ENCODE measurements at places on chromosomes 5 and 9.
A peak's percentile ranks its signal among the peaks of the same experiment; 100 is the strongest.

GRCh38 chr9:85408494-85408893 lies 333.3 kb downstream of the AGTPBP1 start:
- DNase-seq = no peak

GRCh38 chr9:19807182-19807892 lies 18.5 kb upstream of the SLC24A2 start:
- no peak for DNase-seq

DNA sequence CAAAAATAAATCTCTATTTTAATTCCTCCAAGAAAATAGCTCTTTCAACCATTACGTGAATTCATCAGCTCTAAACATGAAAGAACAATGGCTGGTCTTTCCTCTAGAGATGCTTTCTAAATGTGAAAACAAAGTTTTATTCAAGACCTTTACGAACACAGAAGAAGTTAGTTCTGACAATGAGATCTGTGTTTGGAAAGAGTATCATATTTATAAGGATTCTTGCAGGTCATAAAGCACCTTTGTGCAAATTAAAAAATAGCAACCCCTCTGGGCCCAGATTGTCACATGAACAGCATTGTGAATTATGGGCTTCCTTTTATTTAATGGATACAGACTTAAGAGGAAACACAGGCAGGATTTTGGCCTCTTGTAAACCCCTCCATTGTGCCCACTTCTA lies 17.7 kb upstream of the FTMT start:
- DNase-seq = no peak

GRCh38 chr5:957748-958485 lies 50.7 kb upstream of the NKD2 start:
- DNase-seq = no peak

DNA sequence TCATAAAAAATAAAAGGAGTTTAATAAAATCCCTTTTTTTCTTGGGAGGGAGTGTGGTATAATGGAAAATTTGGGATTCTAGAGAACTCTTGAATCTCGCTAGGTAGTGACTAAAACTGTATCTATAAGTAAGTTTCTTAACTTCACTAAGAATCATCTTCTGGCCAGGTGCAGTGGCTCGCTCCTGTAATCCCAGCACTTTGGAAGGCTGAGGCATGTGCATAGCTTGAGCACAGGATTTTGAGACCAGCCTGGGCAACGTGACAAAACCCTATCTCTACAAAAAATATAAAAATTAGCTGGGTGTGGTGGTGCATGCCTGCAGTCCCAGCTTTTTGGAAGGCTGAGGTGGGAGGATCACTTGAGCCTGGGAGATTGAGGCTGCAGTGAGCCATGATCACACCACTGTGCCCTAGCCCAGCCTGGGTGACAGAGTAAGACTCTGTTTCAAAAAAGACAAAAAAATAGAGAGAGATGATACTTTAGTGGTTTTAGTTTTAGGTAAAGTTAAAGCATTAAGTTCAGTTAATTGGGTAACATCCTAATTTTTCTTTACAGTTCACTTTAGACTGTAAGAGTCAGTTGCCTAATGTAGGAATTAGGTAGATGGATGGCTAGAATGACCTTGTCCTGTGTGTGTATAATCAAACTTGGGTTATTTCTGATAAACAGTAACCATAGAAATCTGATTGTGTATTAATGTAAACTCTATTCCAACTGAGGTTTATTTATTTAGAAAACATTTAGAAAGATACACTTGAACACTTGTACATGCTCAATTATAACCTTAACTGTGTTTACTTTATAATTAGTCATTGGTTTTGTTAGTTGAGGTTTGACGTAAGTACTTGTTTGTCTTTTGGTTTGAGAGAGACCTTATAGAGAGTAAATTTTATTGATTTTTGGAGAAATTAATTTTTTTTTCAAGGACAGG lies 17.8 kb downstream of the UNC13B start:
- no peak for DNase-seq

DNA sequence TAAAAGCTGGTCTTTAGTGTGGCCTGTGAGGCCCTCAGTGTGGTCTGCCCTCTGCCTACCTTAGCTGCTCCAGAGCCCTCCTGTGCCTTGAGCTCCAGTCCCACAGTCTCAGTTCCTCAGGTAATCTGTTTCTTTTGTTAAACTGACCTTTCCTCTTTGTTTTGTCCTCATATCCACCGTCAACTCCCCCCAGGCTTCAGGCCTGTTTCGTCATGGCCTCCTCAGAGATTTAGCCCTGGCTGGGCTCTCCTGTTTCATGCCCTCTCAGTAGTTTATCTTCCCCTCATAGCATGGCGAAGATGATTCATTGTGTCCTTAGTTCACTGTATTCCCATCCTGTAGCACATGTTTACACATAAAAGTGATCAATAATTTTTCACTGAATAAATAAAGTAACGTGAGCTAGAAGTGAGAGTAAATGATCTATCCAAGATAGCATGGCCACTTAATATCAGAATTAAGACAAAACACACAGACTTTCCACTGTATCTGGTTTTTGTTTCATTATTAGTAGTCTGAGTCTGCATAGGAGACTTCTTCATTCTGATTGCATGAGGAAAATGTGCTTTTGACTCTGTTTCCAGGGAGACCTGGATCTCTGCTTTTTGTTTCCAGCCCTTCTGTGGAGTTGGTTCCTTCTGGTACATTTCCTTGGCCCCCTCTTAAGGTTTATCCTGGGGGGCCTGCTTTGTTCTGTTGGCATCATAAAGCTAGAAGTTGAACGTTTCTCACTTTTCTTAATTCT lies 70.5 kb downstream of the SNX24 start:
- DNase-seq = no peak

GRCh38 chr5:102811972-102812371 lies 56.9 kb downstream of the PAM start:
- DNase-seq = no peak

GRCh38 chr5:69105996-69106906 lies 12.4 kb downstream of the SLC30A5 start:
- no peak for DNase-seq

GRCh38 chr5:179261301-179262125 lies 83.7 kb downstream of the ADAMTS2 start:
- DNase-seq = no peak

DNA sequence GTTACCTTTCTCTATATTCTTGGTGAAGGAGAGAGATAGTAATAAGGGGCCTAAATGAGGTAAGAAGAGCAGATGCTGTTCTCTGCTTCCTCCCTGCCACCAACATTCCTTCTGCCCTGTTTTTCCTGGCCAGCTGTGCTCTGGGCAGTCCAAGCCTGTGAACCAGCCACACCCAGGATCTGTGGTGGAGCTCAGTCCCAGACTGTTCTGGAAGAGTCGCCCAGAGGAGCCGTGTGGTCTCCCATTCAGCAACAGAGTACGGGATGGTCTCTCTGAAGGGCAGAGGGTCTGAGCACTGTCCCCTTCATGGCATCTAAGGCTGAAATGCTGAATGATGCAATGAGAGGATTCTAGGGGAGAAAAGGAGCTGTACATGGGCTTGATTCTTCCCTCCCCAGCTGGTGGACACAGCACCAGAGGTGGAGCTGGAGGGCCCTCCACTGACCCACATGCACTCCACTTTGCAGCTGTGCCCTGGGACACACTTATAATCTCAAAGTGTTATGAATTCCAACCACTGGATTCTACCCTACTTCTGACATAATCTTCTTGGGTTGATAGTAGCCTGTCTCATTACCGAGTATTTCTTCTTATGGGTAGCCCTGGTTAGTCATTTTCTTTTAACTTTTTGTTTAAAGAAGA lies 70.8 kb upstream of the RPS23 start:
- DNase-seq = no peak

- peak; percentile 82 for DNase-seq
Observed at GRCh38 chr9:35616681-35617459, 1.3 kb downstream of the CD72 start.

GRCh38 chr5:54206580-54207229 lies 103.7 kb downstream of the ARL15 start:
- no peak for DNase-seq

GRCh38 chr5:56319526-56320181 lies 86.5 kb upstream of the ANKRD55 start:
- no peak for DNase-seq

DNA sequence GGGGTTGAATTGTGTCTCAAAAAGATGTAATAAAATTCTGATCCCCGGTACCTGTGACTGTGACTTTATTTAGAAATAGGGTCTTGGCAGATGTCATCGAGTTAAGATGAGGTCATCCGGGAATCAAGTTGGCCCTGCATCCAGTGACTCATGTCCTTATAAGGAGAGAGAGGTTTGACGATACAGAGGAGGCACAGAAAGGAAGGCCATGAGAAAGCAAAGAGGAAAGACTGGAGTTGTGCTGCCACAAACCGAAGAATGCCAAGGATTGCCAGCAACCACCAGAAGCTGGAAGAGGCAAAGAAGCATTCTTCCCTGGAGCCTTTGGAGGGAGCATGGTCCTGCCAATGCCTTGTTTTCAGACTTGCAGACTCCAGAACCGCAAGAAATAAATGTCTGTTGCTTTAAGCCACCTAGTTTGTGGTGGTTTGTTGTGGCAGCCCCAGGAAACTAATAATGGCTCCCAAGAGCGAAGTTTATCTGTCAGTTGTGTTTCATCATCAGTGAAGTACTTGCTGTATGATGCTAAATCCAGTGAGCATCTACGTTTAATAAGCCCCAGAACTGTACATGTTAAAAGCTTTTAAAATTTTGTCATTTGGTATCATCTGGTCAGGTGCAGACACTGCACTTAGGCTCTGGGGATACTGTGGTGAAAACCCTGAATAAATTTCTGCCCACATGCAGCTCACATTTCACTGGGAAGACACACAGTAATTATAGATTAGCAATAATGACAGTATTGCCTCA lies 114.8 kb downstream of the TLE4 start:
- no peak for DNase-seq

- DNase-seq = no peak
Observed at GRCh38 chr9:116569111-116569510, 118.0 kb upstream of the TRIM32 start.

DNA sequence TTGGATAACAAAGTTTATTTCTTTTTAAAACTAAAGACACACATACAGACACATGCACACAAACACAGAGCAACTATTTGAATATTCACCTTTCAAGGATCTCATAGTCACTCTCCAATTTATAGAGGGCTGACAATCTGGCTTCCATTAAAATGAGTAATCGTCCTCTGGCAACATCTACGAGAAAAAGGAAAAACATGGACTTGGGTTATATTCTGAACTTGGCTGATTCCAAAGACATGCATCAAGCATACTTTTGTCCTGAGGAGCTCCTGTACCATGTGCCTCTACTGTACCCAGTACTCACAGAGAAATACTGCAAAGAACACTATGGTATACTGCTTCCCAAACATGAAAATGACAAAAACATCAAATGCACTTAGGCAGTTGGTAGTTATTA lies 15.4 kb downstream of the IARS1 start:
- DNase-seq = no peak

DNA sequence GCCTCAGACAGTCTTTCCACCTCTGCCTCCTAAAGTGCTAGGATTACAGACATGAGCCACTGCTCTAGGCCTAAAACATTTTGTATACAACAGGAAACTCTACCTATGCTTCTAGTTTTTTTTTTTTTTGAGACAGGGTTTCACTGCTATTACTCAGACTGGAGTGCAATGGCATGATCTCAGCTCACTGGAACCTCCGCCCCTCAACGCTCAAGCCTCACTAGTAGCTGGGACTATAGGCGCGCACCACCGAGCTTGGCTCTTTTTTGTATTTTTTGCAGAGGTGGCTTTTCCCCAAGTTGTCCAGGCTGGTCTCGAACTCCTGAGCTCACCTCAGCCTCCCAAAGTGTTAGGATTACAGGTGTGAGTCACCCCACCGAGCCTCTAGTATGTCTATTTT lies 5.4 kb downstream of the HSPA9 start:
- DNase-seq = no peak

GRCh38 chr5:10975945-10976344 lies 214.9 kb upstream of the DAP start:
- no peak for DNase-seq

GRCh38 chr9:77843076-77843870 lies 188.3 kb downstream of the GNAQ start:
- no peak for DNase-seq

- DNase-seq = no peak
Observed at GRCh38 chr5:39762761-39763160, 338.0 kb upstream of the DAB2 start.

- no peak for DNase-seq
Observed at GRCh38 chr9:35267710-35268109, 105.9 kb downstream of the UNC13B start.

DNA sequence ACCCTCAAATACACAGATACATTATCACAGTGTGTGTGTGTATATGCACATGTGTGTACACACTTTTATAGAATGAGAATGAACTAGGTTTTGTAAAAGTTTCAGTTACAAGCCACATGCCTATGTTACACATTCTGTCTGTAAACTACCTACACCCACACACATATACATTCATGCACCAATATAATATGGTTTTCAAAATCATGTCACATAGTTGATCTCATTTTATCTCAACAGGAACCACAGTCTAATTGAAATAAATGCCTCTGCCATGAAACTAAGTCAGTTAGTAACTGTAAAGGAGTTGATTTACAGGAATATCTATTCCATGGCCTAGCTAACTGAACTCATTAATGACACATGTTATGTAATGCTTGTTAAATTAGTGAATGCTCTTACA lies 646.6 kb downstream of the PDE4D start:
- no peak for DNase-seq

GRCh38 chr5:91928754-91929521 lies 545.8 kb upstream of the ARRDC3 start:
- no peak for DNase-seq

- DNase-seq = no peak
Observed at GRCh38 chr5:34976347-34976746, 47.0 kb downstream of the DNAJC21 start.

DNA sequence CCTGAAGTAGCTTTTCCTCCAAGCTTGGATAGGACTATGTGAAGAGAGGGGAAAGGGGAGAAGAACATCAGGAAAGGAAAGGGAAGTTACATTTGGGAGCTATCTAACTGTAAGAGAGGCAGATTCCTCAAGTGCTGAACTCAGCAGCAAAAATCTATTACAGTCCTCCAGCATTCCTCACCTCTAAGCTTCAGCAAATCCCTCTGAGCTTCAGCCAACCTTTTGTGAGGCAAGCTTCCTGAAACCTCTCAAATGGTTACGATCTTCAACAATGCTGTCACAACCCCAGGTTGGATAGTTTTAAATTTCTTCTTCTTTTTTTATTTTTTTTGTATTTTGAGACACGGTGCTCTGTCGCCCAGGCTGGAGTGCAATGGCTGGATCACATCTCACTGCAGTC lies 2.5 kb upstream of the RNF38 start:
- no peak for DNase-seq

DNA sequence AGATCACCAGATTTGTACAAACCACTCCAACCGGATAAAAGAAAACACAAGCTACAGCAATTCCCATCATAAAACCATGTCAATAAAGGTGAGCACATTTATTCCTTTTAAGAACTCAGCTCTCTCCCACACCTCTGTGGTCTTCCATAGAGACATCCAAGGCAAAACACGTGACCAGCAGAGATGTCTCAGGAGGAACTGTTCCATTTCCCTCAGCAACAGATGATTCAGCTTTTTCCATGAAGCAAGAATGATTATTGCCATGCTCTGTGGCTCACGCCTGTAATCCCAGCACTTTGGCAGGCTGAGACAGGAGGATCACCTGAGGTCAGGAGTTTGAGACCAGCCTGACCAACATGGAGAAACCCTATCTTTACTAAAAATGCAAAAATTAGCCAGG lies 15.8 kb downstream of the GZMK start:
- no peak for DNase-seq
